ENCODE measurements at places on chromosomes 6 and 20. TPM values are rescaled to one million over a fixed set of nuclear protein-coding genes. Genes with fewer than 3 reads are reported as not detected.

DNA sequence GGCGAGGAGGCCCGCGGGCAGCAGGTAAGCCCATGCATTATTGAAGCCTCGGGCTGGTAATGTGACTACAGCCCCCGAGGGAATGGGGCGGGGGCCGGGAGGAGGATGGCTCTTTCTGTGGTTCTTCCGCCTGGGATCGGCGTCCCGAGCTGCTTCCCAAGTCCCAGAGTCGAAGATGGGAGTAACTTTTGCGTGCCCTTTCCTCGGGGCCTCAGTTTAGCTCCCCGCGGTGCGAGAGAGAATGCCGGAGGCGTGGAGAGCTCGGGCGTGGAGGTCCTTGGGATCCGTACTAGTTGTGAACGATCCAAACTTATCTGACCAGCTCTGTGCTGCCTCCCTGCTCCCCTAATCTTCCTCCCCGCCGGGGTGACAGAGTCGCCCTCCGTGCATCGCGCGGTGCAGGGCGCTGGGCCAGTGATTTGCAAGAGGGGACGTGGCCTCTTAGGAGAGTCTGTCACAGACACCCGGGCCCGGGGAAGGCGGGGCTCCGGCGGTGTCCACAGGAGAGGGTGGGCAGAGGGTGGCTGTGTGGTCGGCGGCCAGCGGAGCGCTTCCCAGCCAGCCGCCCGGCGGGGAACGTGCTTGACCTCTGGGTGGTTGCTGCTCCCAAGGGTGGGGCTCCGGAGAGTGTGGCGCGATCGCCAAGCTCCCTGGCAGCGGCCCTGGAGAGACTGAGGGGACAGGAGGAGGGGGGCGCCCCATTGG, 815 bp downstream of the UTRN start:
- H3K27me3 ChIP-seq: no peaks in the 10 kb centered on the region
- H3K4me1 ChIP-seq: peaks cover 8% of the 10 kb centered on the region
- peak; percentile 79 for DNase-seq
- peak overlapping the region; percentile 98 for H3K4me3 ChIP-seq
- H3K27ac ChIP-seq: peak overlapping the region; percentile 70

Gene CSE1L
- 111 TPM for total RNA-seq

DNA sequence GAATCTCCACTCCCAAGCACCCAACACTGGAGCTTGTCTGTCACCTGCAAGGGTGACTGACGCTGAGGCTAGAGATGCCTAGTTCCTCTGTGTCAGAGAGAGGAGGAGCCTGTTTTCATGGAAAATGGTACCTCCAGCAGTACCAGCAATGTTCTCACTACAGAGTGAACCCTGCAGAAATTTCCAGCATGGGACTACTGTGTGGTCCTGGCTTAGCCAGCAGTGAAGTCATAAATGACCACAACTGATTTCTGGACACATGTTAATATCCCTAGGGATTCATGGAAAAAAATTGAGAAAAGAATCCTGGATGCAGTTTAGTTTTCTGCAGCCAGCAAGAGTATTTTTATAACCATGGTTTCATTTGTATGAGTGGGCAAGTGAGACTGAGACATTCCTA, 468.1 kb downstream of the CD83 start:
- H3K36me3 ChIP-seq: no peaks in the 10 kb centered on the region
- DNase-seq: no peak
- H3K4me1 ChIP-seq: peaks cover 13% of the 10 kb centered on the region
- peaks cover 7% of the 10 kb centered on the region for H3K27me3 ChIP-seq
- no peak overlapping the region for H3K4me3 ChIP-seq
- no peak overlapping the region for H3K27ac ChIP-seq

DNA sequence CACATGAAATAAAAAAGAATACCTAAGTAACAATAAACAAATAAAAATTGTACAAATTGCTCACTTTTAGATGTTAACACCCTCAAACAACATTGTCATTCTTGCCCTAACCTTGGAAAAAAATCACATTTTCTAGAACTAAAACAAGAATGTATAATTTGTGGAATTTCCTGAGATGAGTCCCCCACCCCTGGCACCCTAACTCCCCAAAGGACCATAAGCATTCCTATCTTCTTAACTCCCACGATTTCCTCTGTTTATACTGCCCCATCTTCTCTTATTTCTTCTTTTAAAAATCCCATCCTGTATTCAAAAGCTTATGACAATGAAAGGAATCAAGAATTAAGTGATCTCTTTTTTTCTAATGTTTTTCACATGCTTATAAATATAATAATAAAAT, 70.9 kb downstream of the IBTK start:
- H3K27me3 ChIP-seq: no peaks in the 10 kb centered on the region
- no peak overlapping the region for H3K27ac ChIP-seq
- H3K4me3 ChIP-seq: no peak overlapping the region
- H3K36me3 ChIP-seq: peaks cover 22% of the 10 kb centered on the region
- DNase-seq: no peak

DNA sequence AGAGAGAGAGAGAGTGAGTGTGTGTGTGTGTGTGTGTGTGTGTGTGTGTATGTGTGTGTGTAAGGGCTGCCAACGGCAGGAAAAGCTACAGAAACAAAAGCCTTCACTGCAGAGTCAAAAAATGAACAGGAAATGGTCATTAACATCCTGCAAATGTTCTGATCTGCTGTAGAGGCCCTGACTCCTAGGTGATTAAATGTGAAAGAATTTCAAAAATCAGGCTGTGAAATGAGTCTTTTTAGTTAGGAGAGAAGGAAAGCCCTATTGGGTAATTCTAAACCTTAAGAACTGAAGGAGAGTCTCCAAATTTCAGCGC, 166.5 kb upstream of the MYLIP start:
- no peak overlapping the region for H3K27ac ChIP-seq
- DNase-seq: no peak
- no peaks in the 10 kb centered on the region for H3K27me3 ChIP-seq
- H3K4me3 ChIP-seq: no peak overlapping the region
- peaks cover 4% of the 10 kb centered on the region for H3K36me3 ChIP-seq

- H3K4me1 ChIP-seq: no peaks in the 10 kb centered on the region
- H3K36me3 ChIP-seq: no peaks in the 10 kb centered on the region
- no peak overlapping the region for H3K27ac ChIP-seq
- no peak overlapping the region for H3K4me3 ChIP-seq
Measured at GRCh38 chr6:70131528-70131927, 171.4 kb downstream of the COL9A1 start.

Gene OR2J3
- total RNA-seq: not detected

DNA sequence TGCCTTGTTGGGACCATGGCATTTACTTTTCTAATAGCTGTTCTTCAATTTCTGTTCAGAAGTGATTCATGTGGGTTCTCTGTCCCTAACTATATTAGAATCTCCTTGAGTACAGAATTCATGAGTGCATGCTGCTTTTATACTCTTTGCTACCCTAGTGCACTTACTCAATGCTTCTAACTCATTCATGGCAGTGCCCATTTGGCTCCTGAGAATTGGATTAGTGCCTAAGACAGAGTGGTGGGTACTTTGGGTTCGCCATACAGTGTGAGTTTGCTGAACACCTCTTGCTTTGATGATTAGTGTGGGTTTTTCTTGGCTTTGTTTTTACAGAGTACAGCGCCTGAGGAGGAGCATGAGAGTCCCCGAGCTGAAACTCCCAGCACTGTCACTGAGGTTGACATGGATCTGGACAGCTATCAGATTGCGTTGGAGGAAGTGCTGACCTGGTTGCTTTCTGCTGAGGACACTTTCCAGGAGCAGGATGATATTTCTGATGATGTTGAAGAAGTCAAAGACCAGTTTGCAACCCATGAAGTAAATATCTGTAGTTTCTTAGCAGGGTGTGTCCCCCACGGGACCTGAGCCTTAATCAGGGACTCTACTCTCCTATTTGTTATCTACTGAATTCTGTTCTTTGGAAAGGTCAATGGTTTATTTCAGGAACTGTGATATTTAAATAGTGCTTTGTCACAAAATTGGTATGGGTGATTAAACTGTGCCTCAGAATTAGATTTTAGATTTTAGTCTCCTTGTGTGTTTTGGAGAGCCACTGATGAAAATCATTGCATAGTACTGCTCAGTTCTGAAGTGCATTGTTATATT, 150.7 kb downstream of the UTRN start:
- no peaks in the 10 kb centered on the region for H3K27me3 ChIP-seq
- peaks cover 59% of the 10 kb centered on the region for H3K36me3 ChIP-seq
- no peak overlapping the region for H3K27ac ChIP-seq
- DNase-seq: no peak

Gene SMIM29
- 20.8 TPM for total RNA-seq

- DNase-seq: no peak
- H3K27me3 ChIP-seq: no peaks in the 10 kb centered on the region
- peaks cover 15% of the 10 kb centered on the region for H3K4me1 ChIP-seq
- no peak overlapping the region for H3K4me3 ChIP-seq
Measured at GRCh38 chr20:8218861-8219260, 86.8 kb downstream of the PLCB1 start.

GRCh38 chr20:57622201-57622570, 2.0 kb upstream of the ZBP1 start:
- no peaks in the 10 kb centered on the region for H3K36me3 ChIP-seq
- H3K4me3 ChIP-seq: no peak overlapping the region
- DNase-seq: no peak
- H3K27ac ChIP-seq: no peak overlapping the region
- H3K4me1 ChIP-seq: peaks cover 13% of the 10 kb centered on the region

GRCh38 chr6:170006900-170007467, 255.6 kb downstream of the ERMARD start:
- H3K4me3 ChIP-seq: peak overlapping the region; percentile 34
- H3K27ac ChIP-seq: no peak overlapping the region
- peaks cover 6% of the 10 kb centered on the region for H3K27me3 ChIP-seq

DNA sequence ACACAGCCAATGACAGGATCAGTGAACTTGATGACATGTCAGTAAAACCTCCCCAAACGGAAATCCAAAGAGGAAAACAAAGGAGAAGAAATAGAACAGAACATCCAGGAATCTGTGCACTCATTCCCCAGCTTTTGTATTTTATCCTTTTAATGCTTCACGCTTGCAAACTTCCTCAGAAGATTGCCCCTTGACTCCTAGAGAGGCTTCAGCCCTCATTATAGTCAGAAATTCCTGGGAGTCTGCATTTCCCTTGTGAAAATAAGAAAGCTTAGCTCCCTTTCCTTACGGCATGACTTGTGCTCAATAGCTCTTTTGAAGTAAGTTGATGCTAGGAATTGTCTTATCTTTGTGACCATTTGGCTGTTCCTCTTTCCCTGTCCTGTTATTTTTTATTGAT, 313.6 kb upstream of the OPRM1 start:
- H3K27me3 ChIP-seq: peaks cover 3% of the 10 kb centered on the region
- H3K4me1 ChIP-seq: peaks cover 7% of the 10 kb centered on the region
- H3K4me3 ChIP-seq: no peak overlapping the region
- H3K27ac ChIP-seq: no peak overlapping the region
- no peak for DNase-seq

Gene CDSN
- not detected for total RNA-seq

DNA sequence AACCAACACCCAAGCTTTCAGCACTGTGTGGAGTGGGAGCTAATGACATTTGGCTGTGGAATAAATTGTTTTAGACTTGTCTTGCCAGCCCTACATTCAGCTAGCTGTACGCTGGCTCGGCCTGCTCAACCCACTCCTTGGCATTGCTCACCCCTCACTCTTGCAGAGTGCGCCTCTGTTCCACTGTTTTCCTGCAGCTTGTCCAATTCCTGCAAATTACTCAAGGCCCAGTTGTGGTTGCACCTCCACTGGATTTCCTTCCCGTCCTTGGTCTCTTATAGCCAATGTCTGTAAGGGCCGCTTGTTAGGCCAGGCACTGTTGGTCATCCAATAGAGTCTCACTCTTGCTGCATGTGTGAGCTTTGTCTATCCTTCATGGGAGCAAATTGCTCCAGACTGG, 289.2 kb upstream of the RNF24 start:
- H3K27me3 ChIP-seq: peaks cover 61% of the 10 kb centered on the region
- DNase-seq: no peak
- H3K4me3 ChIP-seq: no peak overlapping the region
- H3K36me3 ChIP-seq: no peaks in the 10 kb centered on the region
- no peak overlapping the region for H3K27ac ChIP-seq

Gene CST5
- total RNA-seq: 0.79 TPM

Gene TMEM244
- not detected for total RNA-seq

DNA sequence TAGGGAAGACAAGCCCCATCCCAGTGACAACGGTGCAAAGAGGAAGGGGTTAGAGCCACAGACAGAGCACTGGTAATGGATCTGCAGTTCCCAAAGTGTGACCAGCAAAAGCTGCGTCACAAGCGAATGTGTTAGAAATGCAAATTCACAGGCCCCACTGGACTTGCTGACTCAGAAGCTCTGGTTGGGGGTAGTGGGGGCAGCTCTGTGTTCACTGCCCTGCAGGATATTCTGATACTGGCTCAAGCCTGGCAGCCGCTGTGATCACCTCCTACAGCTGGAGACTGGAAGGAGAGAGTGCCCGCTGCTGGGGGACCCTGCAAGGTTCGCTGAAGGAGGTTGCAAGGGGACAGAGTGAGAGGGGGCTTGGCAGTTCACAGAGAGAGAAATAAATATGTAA, 179.7 kb upstream of the CDH4 start:
- H3K27ac ChIP-seq: no peak overlapping the region
- H3K4me1 ChIP-seq: no peaks in the 10 kb centered on the region
- H3K36me3 ChIP-seq: no peaks in the 10 kb centered on the region
- peaks cover 15% of the 10 kb centered on the region for H3K27me3 ChIP-seq

- no peak for DNase-seq
- no peak overlapping the region for H3K27ac ChIP-seq
- no peaks in the 10 kb centered on the region for H3K36me3 ChIP-seq
- peaks cover 12% of the 10 kb centered on the region for H3K4me1 ChIP-seq
Measured at GRCh38 chr6:71012866-71013469, 56.1 kb upstream of the B3GAT2 start.

GRCh38 chr6:113819169-113819830, 37.8 kb upstream of the MARCKS start:
- no peak overlapping the region for H3K4me3 ChIP-seq
- H3K36me3 ChIP-seq: no peaks in the 10 kb centered on the region
- no peak overlapping the region for H3K27ac ChIP-seq
- no peak for DNase-seq
- H3K27me3 ChIP-seq: no peaks in the 10 kb centered on the region

DNA sequence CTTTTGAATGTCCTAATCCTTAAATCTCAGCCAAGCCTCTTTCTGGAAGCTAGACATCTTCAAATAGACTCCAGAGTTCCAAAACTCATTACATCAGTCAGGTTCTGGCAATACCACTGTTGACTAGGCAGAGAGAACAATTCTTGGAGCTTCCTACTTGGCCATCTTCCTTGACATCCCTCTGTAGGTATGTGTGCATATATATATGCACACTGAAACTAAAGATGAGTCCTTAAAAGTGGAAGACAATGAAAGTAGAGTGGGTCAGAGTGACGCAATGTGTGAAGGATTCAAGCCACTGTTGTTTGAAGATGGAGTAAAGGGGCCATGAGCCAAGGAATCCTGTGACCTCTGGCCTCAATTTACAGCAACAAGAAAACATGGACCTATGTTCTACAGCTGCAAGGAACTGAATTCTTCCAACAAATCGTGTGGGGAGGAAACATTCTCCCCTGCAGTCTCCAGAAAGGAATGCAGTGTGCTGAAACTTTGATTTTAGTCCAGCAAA, 18.7 kb upstream of the DUSP22 start:
- H3K4me1 ChIP-seq: no peaks in the 10 kb centered on the region
- no peaks in the 10 kb centered on the region for H3K36me3 ChIP-seq
- DNase-seq: no peak
- peaks cover 9% of the 10 kb centered on the region for H3K27me3 ChIP-seq

- peaks cover 12% of the 10 kb centered on the region for H3K4me1 ChIP-seq
- no peaks in the 10 kb centered on the region for H3K36me3 ChIP-seq
- H3K4me3 ChIP-seq: no peak overlapping the region
- H3K27me3 ChIP-seq: peaks cover 8% of the 10 kb centered on the region
Measured at GRCh38 chr20:23111307-23111943, 25.3 kb upstream of the CD93 start.
